Forelimb muscle (tissue), 1 donor: ENCODE measurements at places on chromosomes 1 and 21.

- DNase-seq: no peak
These were observed 99.2 kb downstream of the SGIP1 start for GRCh38 chr1:66633159-66633558.

- no peak for DNase-seq
These were observed 14.3 kb downstream of the SDHB start for GRCh38 chr1:17039522-17039921.

DNA sequence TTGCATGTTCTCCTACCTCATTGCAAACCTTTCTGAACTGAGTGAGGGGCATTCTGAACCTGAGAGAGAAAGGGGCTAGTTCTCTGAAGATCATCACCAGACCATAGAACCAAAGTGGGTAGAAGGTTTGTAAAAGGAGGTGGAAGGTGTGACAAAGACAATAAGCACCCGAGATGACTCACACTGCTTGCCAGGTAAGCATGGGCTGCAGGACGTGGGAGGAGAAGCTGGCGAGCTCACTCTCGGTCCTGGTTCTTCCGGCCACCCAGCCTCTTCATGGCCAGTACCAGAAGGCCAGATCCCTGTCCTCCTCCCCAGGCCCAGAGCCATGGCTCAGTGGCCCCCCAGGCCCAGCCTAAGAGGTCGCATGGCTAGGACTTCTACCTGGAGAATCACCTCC lies 128.3 kb downstream of the TMEM53 start:
- no peak for DNase-seq

- DNase-seq: no peak
These were observed 6.2 kb downstream of the TTF2 start for GRCh38 chr1:117066367-117066766.

DNA sequence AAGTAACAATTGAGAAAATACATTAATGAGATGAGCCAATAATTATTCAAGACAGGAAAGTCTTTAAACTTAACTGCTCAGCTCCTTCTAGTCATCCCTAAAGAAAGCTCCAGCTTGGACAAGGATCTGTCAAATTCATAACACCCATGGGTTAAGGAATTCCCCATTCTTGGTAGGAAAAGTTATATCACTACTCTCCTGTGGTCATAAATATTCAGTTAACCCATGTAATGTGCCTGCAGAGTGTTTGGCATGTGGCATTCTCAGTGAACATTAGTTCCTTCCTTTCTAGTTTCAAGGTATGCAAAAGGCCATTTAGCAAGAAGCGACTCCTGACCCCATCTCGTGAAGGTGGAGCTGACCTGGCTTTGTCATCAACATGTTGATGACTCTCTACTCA lies 76.7 kb upstream of the VCAM1 start:
- DNase-seq: no peak

DNA sequence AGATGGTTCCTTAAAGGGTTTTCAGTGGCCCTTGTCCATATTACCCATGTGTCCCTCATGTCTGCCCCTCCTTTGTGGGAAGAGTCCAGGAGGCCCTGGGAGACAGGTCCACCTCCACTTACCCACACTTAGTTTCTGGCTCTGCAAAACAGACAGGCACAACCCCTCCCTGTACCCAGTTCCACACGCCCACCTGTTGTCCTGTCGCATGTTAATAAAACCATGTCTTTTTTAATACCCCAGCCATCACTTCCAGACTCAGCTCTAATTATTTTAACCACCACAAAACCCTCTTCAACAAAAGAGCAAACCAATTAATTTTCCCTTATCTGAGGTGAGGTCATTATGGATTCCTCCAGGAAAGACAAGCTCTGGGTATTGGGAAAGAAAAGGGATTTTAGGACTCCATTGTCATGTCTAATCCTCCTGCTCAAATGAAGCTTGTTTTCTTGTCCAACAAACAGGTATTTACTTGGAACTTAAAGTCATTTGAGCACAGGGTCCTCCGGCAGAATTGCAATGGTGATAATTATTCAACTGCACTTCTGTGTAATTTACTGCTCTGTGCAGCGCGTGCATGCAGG lies 68.9 kb downstream of the CCDC185 start:
- no peak for DNase-seq

DNA sequence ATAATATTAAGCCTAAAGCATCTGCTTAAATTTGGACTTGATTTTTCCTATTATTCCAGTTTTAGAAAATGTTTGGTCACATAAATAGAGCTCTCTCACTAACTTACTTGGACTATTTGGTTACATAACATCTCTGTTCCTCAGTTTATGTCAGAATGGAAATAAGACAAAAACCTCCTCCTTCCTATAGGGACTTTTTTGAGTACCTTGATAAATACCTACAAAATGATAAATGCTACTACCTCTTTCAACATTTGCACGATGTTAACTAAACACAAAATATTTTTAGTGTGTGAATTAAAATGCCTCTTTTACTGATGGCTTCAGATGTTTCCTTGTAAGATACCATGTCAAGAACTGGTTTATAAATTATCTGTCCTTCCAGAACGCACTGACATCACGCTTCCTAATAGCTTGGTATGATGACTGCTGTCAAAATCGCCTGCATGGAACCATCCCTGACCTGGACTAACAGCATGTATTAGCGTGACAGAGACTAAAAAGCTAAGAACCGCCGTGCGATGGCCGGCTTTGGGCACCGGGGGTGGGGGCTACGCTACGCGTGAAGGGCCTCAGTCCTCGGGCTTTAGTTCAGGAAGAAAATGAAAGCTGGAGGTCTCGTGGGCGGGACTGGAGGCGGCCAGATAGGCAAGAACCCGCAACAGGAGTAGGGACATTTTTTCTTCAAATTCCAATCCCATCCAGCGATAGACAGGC lies 133.2 kb upstream of the BARHL2 start:
- no peak for DNase-seq

GRCh38 chr1:46547481-46548383 lies 3.7 kb downstream of the KNCN start:
- no peak for DNase-seq

DNA sequence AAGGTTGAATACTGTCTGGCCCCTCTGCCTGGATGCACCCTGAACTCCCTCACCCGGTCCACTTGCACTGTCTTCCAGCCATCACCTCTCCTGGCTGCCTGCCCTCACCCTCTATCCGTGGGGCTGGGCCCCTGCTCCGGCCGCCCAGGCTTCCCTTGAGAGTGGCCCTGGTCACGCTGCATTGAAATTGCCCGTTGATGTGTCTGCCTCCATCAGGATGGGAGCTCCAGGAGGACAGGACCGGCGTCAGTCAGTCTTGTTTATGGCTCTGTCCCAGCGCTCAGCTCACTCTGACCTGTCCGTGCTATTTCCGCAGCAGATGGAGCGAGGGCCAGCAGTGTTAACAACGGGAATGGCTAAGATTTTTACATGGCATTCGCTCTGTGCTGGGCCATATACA lies 34.9 kb downstream of the FOXO6 start:
- DNase-seq: no peak

DNA sequence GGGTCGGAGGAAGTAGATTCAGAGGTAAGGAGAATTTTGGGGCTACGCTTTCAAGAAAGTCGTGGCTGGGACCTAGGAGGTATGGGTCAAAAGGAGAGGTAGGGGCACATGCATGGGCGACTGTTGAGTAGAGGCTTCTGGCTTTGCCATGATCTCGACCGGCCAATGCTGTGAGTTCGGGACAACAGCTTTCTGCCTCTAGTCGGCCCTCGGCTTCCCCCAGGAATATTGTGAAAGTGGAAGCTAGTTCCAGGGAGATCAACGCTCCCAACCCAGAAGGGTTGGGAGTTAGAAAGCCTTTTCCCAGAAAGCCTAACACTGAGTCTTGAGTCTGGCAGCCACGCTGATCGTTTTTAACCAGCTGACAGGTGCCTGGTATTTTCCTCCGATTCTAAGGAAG lies 69.0 kb downstream of the ZNF678 start:
- no peak for DNase-seq

GRCh38 chr1:20847611-20848080 lies 60.5 kb upstream of the HP1BP3 start:
- no peak for DNase-seq

- no peak for DNase-seq
These were observed 5.1 kb downstream of the KCNJ15 start for GRCh38 chr21:38261851-38262250.

- DNase-seq: no peak
These were observed 77.8 kb downstream of the BACH1 start for GRCh38 chr21:29376556-29376955.

- DNase-seq: no peak
These were observed 12.9 kb downstream of the TMEM9 start for GRCh38 chr1:201141418-201141817.

- no peak for DNase-seq
These were observed 41.8 kb downstream of the ZNF281 start for GRCh38 chr1:200367841-200368534.

- no peak for DNase-seq
These were observed 19.0 kb downstream of the SSR2 start for GRCh38 chr1:156001662-156002171.
